ENCODE measurements at places on chromosomes 11 and 22.

GRCh38 chr22:29096736-29097669, 24.2 kb downstream of the KREMEN1 start:
- DNase-seq: peak; percentile 29

- peak; percentile 57 for DNase-seq
Measured at GRCh38 chr22:40922484-40923303, 28.5 kb upstream of the RBX1 start.

GRCh38 chr11:67574938-67575337, 8.7 kb upstream of the GSTP1 start:
- DNase-seq: no peak

- DNase-seq: no peak
Measured at GRCh38 chr11:35313066-35313759, 106.1 kb downstream of the SLC1A2 start.

- no peak for DNase-seq
Measured at GRCh38 chr11:8661001-8661795, 21.3 kb downstream of the TRIM66 start.

DNA sequence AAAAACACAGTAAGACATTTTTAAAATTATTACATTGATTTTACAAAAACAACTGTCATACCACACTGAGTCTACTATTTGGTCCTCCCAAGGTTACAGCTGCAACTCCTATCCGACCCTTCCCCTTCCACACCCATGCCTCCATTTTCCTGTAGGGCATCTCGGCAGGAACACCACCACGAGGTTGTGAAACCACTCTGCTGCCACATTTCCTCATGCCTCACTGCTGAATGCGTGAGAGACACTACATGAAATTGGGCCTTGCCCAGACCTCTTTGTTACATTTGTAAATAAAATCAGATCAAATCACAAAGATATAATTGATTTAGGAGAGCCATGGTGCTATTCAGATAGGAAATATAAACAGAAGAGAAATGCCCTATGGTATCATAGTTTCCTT, 2.0 kb downstream of the ARHGAP32 start:
- no peak for DNase-seq

GRCh38 chr11:92152245-92152644, 72.4 kb upstream of the FAT3 start:
- DNase-seq: no peak

DNA sequence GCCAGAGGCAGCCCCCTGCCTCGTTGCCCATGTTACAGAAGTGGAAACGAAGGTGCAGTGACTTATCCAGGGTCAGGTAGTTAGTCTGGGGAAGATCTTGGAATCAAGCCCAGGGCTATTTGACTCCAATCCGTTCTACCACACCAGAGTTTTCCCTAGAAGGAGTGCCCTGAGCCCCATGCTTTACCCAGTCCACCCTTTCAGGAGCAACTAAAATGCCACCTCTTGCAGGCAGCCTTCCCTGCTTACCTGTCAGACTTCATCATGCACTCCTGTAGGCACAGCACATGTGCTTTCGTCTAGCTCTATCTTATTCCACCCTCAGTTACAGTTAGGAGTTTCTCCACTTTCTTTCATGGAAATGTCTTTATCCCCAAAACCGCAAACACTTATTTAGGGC, 80.2 kb downstream of the CHST1 start:
- no peak for DNase-seq

GRCh38 chr22:45587638-45588505, 83.8 kb upstream of the ATXN10 start:
- peak; percentile 44 for DNase-seq

- no peak for DNase-seq
Measured at GRCh38 chr11:124331873-124332272, 11.9 kb upstream of the OR8D2 start.

DNA sequence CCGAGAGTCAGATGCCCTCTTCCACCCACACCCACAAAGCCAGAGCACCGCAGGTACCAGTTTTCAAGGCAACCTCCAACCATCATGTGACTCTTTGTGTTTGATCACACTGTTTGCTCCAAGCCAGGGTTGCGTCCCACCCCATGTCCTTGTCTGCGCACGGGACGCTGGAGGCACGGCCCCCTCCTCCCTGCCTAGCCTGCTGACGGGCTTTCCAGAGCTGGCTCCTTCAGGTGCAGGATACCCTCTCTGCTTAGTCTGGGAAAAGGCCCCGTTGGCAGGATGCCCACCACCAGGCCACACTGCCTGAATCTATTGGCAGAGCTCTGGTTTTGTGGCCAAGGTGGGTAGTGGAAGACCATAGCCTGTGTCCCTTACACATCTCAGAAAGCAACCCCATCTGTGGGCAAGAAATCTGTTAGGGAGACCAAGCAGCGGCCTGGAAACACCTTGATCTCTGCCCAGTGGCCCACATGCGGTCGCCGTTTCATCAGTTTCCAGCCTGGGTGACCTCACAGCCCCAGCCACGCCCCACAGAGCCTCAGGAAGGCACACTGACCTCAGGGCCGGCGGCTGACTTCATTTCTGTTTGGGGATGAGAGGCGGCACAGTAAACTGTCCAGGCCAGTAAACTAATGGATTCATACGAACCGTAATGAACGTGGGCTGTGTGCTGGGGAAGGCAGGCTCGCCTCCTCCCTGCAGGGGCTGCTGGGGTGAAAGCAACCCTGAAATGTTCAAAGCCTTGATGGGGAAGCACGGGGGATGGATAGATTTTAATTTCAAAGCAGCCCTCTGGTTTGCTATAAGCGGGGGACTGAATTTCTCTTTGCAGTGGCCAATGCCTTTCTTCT, 25.8 kb downstream of the CDPF1 start:
- DNase-seq: no peak

GRCh38 chr11:91625495-91625894, 599.1 kb upstream of the FAT3 start:
- DNase-seq: no peak

GRCh38 chr11:76629853-76630599, 40.5 kb downstream of the LRRC32 start:
- DNase-seq: peak; percentile 36

DNA sequence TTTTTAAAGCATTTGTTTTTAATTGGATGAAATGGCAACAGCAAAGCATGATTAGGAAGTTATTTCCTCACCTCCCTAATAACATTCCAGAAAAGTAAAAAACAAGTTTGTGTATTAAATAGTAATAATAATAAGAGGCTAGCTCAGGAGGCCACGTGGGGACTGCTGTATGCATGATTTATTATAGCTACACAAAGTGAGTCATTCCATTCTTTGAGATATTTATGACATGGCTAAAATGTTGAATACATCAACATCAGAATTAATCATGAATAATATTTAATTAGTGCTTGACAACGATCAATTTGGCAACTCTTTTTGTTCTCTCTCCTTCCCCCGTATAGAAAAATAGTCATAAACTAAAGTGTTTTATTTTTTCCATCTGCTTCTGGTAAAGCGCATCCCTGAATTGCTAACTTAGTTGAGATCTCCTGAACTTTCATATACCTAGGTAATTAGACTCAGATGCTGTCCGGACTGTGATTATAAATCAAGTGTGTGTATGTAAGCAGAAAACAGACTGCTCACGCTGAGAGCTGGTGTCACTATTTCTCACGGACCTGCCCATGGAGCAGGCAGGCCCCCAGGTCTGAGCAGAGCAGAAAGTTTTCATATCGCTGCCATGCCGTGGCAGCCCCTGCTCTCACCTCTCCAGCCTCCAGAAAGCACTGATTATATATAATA, 125.7 kb downstream of the WT1 start:
- peak; percentile 65 for DNase-seq

GRCh38 chr11:123107945-123108495, 46.1 kb upstream of the HSPA8 start:
- DNase-seq: no peak

DNA sequence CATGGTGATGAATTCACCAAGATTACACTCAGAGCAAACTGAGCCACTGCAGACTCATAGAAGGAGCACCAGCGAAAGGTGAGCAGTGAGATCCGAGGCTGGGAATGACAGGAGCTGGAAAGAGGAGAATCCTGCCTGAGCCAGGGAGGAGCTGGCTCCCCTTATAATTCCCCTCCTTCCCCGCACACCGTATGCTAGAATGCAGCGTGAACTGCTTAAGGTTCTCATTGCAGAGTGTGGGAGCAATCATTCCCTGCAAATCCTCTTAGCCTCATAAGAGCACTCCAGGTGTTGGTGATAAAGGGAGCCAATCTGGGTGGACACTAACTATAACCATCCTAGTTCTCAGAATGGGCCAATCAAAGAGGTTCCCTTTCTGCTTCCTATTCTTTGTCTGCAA, 127.6 kb upstream of the TEAD1 start:
- DNase-seq: no peak

DNA sequence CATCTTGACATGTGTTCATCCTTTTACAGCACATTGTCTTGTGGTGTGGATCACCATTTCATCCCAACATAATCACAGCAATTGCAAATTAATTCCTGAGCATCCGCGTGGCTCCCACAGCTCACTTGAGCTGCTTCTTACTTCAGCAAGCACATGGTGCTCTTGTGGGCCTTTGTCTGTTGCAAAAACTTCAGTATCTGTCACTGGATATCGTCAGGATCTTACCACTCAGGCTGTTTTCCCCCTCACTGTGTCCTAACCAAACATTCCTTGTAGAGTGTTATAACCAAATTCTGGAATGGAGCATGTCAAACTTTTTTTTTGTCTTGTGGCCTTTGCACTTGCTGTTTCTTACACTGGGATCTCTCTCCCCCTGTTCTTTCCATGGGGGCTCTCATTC, 683.1 kb upstream of the ARHGAP42 start:
- DNase-seq: no peak

DNA sequence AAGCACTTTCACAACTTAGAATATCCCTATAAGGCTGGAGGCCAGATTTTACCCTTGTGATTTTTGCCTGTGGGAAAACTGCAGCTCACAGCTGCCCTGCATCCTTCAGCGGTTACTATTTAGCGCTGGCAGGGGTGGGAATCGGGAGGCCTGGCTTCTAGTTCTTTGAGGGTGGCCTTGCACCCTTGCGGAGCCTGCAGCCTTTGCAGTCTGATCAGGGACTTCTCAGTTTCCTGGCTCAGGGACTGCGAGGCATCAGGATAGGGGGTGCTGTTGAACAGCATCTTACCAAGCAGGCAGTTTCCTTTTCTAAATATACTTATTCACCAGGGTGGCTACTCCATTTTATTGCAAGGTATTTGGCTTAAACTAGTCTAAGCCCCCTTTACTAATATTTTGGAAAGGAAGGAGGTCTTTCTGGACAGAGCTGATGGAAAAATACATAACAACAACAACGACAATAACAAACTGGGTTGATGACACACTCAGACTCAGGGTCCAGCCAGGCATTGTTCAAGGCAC, 2.9 kb upstream of the APOA1 start:
- DNase-seq: no peak

DNA sequence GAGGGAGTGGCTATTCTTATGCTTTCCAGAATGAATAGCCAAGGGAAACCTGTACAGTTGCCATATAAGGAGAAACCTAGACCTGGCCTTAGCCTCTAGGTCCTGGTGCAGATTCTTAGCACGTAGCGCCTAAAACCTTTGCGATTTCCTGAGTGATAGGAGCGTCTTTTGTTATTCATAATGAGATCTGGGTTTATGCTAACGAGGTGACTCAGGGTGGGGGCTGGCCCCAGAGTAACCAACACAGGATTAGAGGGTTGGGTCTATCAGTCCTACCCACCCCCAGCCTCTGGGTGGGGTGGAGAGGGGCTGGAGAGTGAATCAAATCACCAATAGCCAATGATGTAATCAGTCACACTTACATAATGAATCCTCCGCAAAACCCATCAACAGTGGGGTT, 73.4 kb upstream of the PARVG start:
- no peak for DNase-seq

GRCh38 chr11:128174465-128175291, 412.7 kb downstream of the ETS1 start:
- peak; percentile 94 for DNase-seq

GRCh38 chr22:22538226-22538989, 18.3 kb upstream of the ZNF280A start:
- DNase-seq: no peak

GRCh38 chr22:41768430-41768829, 32.0 kb upstream of the CCDC134 start:
- peak; percentile 31 for DNase-seq

- DNase-seq: no peak
Measured at GRCh38 chr11:5171856-5172255, 17.3 kb upstream of the OR52A1 start.

- DNase-seq: no peak
Measured at GRCh38 chr11:92793189-92793588, 176.3 kb upstream of the MTNR1B start.

DNA sequence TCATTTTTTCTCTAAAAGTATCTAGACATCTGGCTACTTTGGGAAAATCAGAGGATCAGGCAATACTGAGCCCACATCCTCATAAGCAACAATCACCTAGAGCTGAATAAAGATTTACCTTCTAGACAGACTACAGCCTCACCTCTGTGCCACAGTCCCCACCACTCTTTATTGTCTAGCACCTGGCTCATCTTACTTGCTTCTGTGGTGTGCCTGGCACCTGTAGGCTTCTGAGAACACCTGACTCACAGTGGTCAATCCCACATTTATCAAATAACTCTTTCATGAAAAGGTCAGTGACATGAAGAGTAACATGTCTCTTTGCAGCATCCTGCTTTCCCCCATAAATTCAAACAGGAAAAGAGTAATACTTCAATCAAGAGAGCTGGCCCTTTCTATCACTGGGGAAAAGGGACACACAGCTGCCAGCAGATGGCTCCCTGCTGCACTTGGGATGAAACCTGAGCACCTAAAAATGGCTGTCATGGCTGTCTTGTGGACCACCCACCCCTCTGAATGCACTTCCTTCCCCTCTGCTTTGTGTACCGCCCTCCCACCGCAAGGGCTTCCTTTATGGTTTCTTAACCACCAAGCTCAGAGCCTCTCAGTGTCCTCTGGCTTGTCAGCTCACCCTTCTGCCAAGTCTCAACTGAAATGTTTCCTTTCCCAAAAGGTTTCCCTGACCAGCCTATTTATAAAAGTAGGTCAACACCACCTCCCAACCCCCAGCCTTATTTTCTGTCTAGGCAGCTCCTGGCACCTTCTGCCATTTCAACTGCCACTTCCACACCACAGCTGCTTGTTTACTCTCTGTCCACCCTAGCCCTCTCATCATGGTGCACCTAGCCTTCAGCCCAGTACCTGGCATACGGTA, 9.3 kb downstream of the TFIP11 start:
- DNase-seq: peak; percentile 52

- DNase-seq: peak; percentile 51
Measured at GRCh38 chr11:56910046-56910773, 78.5 kb upstream of the OR5AK2 start.

DNA sequence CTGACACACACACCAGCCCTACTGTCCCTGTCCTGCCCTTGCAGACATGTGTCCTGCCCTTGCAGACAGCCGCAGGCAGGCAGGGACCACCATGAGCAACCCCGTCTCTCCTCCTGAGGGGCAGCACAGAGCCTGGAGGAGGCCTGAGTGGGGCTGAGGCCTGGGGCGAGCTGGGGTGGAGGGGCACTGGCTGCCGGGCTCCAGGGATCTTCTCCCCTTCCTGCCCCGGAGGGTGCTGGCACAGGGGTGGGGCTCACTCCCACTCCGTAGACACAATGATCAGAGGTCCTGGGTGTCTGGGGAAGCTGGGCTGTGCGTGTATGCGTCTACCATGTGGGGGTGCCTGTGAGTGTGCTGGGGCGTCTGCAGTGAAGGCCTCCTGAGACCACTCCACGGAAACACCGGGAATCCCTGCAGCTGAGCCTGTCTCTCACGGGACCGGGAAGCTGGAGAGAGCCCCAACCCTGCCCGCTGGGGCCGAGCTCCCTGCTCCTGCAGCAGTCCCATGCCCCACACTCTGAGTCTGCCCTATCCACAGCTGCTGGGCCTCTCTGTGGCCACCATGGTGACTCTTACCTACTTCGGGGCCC, 588 bp downstream of the TSPAN32 start:
- DNase-seq: no peak

Measured in fibroblast of skin of abdomen (primary cell).